ENCODE measurements at places on chromosomes 2 and 18. TPM values are rescaled to one million over a fixed set of nuclear protein-coding genes. Genes with fewer than 3 reads are reported as not detected.

GRCh38 chr2:104582471-104582870 lies 271.4 kb upstream of the POU3F3 start:
- DNase-seq: no peak

DNA sequence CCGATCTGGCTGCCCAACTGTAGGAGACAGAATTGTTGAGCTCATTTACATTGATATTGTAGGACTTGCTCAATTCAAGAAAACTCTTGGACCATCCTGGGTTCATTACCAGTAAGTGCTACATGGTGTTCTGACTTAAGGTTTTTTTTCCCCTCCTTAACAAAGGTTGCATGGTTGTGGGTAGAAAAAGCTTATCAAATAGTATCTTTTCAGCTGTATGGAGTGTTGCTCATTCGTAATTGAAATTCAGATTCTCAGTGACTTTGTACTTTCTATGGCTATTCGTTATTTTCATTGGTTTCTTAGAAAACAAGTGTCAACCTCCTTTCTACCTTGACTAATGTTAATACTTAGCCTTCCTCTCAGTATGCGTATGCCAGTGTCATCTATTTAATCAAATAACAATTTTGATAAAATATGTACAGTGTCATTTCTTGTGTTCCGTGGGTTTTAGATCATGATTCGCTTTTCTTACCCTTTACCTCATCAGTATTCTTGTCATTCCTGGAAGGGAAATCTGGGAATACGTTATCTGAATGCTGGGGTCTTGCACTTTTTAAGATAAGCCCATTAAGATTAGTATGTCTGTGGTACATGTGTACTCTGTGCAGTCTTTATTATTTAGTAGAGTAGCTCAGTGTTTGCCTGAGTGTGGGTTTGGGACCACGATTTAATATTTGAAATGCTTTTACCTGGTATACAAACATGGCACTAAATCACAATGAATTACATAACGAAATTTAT lies 91.3 kb downstream of the MGAT5 start:
- DNase-seq: no peak

GRCh38 chr18:12996661-12997292 lies 5.6 kb downstream of the CEP192 start:
- no peak for DNase-seq

DNA sequence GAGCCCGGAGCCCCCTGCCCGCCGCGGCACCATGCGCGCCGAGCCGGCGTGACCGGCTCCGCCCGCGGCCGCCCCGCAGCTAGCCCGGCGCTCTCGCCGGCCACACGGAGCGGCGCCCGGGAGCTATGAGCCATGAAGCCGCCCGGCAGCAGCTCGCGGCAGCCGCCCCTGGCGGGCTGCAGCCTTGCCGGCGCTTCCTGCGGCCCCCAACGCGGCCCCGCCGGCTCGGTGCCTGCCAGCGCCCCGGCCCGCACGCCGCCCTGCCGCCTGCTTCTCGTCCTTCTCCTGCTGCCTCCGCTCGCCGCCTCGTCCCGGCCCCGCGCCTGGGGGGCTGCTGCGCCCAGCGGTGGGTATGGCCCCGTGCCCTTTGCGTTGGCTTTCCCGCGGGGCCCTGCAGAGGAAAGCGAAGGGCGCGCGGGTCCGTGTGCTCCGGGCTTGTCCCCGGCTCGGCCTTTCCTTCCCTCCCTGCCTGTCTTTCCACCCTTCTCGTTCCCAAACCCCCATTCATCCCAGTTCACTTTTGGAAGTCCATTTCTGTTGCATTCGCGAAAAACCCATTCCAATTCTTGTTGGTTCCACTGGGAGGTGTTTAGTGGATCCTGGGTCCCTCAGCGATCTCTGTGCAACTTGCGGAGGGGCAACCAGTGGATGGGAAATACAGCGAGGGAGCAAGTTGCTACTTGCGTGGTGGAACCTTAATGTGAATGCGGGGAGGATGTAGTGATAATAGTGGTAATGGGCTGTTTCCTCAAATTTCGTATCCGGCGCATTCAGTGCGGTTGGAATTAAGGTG lies 599 bp downstream of the ADAM23 start:
- peak; percentile 19 for DNase-seq

GRCh38 chr2:127469051-127469450 lies 50.8 kb downstream of the PROC start:
- no peak for DNase-seq

GRCh38 chr18:1048032-1048431 lies 143.4 kb downstream of the ADCYAP1 start:
- DNase-seq: no peak

DNA sequence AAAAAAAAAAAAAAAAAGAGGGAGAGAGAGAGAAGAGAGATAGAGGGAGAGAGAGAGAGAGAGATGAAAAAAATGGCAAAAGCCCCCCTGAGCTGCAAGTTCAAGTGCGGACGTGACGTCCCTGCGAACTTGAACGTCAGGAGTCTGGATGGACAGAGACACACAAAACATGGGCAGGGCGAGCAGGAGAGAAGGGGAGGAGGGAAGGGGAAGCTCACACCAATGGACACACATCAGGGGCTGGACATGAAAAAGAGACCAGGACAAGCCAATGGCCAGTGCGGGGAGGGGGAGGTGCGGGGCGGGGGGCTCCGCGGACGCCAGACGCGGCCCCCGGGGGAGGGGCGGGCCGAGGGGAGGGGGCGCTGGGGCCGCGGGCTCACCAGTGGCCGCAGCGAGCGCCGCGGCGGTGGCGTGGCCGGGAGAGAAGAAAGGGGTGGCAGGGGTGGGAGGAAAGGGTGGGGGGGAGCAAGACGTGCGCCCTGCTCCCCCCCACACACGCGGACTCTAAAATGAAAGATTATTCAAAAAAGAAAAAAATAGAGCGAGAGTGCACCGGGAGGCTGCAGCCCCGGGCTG lies at the start of gene BCL11A:
BCL11A (minus strand) TSS at position 160 of the 579 bp plus-strand sequence. CDS start 384 bp downstream, outside the sequence.
- DNase-seq: no peak

DNA sequence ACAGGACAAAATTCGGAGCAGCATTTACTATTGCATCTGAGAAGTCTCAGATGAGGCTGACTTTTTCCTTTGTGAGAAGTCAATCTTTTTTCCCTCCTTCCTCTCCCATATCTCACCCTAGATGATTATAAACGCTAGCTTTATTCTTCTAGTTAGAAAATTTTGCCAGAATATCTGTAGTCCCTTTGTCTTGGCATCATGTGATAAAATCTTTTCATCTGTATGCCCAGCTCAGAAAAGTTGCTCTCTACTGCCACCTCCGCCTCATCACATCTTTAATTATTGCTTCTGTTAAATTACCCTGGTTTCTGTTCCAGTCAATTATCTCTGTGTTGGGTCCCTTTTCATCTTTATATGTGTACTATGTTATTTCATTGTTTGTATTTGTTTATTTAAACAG lies 210.8 kb upstream of the SLC35G4 start:
- DNase-seq: no peak

DNA sequence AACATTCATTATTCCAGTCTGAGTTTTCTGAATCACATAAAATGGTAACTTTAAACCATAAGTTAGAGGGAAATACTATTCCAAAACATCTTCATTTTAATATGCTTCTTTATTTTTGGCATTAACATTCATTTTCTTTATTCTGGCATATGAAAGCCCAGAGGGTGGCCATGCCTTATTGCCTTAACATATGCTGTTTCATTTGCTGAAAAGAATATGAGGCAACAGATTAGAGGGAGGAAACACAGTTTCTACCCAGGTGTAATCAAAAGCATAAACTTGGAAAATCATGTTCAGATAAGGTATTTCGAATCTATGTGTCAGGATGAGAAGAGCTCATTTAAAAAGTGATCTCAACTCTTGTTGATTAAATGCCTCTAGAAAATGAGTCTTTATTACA lies 379.9 kb upstream of the DSEL start:
- DNase-seq: no peak

TRIM43 gene
- polyA plus RNA-seq: not detected

Data from muscle of arm (tissue), 14 donors.